ENCODE measurements at places on chromosomes 4 and X. TPM values are rescaled to one million over a fixed set of nuclear protein-coding genes. Genes with fewer than 3 reads are reported as not detected.

FHIP1A gene
- 6.2 TPM for total RNA-seq

MRFAP1L1 gene
- total RNA-seq: 55.2 TPM

APEX2 gene
- total RNA-seq: 9.3 TPM

- no peaks in the 10 kb centered on the region for H3K4me1 ChIP-seq
- DNase-seq: no peak
- H3K27ac ChIP-seq: no peak overlapping the region
- H3K27me3 ChIP-seq: no peaks in the 10 kb centered on the region
- no peak overlapping the region for H3K4me3 ChIP-seq
Observed at GRCh38 chrX:31384471-31384870, 312.6 kb upstream of the FTHL17 start.

- no peak overlapping the region for H3K4me3 ChIP-seq
- DNase-seq: no peak
- H3K4me1 ChIP-seq: no peaks in the 10 kb centered on the region
- H3K27me3 ChIP-seq: no peaks in the 10 kb centered on the region
- H3K36me3 ChIP-seq: no peaks in the 10 kb centered on the region
- no peak overlapping the region for H3K27ac ChIP-seq
Observed at GRCh38 chr4:100348473-100348872, 158.2 kb upstream of the DDIT4L start.

DNA sequence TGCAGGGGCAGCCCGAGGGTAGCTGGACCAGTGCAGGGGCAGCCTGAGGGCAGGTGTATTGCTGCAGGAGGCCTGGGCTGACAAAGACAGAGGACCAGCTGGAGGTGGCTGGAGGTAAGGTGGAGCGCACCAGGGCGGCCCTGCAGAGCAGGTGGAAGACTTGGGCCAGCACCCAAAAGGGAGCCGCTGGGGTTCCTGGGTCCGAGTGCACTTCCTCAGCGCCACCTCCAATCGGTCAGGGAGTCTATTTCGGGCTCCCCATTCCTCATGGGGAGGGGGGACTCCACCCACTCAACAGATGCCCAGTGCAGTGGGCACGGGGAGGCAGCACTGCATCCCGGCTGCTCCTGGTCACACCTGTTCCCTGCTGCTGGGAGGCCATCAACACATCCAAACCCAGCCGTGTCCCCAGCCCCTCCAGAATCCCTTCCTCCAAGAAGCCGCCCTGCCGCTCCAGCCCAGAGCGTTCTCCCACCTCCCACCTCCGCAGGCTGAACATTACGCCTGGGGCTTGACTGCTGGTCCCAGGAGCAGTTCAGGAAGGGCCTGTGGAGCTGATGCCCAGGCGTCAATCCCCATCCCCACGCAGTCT, 1.5 kb downstream of the LRPAP1 start:
- peaks cover 37% of the 10 kb centered on the region for H3K36me3 ChIP-seq
- H3K4me3 ChIP-seq: peak overlapping the region; percentile 83
- DNase-seq: no peak
- H3K27ac ChIP-seq: no peak overlapping the region
- peaks cover 30% of the 10 kb centered on the region for H3K4me1 ChIP-seq

DNA sequence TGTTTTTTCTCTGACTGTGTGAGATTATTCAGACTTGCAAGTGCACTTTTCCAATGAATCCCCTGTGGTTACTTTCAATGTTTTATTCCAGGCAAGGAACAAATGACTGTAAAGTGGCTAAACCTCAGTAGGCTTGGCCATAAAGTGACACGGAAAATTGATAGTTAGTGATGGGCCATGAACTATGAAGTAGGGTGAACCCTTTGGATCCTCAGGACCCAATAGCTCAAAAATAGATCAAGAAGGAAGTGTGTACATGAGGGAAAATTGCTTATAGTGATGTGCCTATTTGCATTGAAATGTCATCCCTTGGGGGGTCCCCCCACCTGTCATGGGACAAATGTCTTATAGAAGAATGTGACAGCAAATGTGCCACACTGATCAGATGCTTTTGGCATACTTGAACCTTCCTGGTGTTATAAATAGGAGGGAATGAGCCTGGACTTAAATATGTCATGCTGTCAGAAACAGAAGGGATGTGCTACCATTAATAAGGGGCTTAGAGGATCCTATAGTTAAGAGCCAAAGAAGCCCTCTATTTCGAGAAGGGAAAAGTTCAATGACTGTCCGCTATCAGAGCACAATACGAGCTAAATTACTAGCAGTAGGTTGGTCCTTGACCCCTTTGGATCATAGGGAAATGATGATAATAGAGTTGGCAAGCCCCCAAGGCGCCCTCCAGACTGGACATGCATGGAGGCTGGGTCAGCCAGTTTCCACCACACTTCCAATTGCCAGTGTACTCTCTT, 30.3 kb downstream of the SLC16A2 start:
- no peaks in the 10 kb centered on the region for H3K27me3 ChIP-seq
- H3K36me3 ChIP-seq: no peaks in the 10 kb centered on the region
- H3K4me3 ChIP-seq: no peak overlapping the region
- no peak overlapping the region for H3K27ac ChIP-seq
- peaks cover 11% of the 10 kb centered on the region for H3K4me1 ChIP-seq

GRCh38 chr4:147480502-147480890, 401 bp upstream of the EDNRA start:
- no peaks in the 10 kb centered on the region for H3K36me3 ChIP-seq
- peaks cover 10% of the 10 kb centered on the region for H3K27me3 ChIP-seq
- no peak for DNase-seq
- peaks cover 12% of the 10 kb centered on the region for H3K4me1 ChIP-seq

GRCh38 chrX:63784346-63784901, 590 bp downstream of the ARHGEF9 start:
- no peaks in the 10 kb centered on the region for H3K4me1 ChIP-seq
- no peaks in the 10 kb centered on the region for H3K27me3 ChIP-seq
- peak overlapping the region; percentile 65 for H3K4me3 ChIP-seq
- DNase-seq: no peak
- H3K36me3 ChIP-seq: no peaks in the 10 kb centered on the region

DNA sequence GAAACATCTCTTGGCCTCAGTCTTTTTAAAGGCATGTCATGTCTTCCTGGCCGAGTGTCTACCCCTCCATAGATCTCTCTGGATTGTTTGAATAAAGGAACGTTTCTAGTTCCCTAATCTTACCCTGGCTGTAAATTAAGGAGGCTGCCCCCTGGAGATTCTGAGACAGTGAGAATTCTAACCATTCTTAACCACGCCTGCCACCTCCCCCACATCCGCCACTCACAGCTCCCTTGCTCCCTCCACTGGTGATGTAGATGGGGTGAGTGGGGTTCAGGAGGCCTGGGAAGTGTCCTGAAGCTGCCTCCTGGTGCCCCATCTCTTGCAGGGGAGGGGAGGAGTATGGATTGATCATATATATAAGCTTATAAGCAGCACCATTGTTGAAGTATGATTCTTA, 48.0 kb upstream of the TRIM2 start:
- no peak overlapping the region for H3K4me3 ChIP-seq
- H3K27ac ChIP-seq: no peak overlapping the region
- peaks cover 25% of the 10 kb centered on the region for H3K4me1 ChIP-seq
- no peaks in the 10 kb centered on the region for H3K27me3 ChIP-seq

DNA sequence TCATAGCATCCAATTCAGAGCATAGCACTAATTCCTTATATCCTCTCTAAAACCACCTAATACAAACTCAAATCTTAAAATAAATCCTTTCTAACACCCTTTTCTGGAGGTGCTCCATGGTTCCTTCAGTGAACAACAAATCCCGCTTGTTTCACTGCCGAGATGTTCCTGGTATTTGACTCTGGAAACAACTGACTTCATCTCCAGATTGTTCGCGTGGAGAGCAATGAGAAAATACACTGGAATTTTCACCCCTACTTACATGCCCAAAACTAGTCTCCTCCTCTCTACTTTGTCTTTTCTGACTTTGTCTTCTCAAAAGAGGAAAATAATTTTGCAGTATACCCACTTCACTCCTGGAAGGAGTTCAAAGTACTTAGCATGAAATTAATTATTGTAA, 129.0 kb downstream of the PLS3 start:
- no peak overlapping the region for H3K4me3 ChIP-seq
- no peak for DNase-seq
- H3K36me3 ChIP-seq: no peaks in the 10 kb centered on the region

DNA sequence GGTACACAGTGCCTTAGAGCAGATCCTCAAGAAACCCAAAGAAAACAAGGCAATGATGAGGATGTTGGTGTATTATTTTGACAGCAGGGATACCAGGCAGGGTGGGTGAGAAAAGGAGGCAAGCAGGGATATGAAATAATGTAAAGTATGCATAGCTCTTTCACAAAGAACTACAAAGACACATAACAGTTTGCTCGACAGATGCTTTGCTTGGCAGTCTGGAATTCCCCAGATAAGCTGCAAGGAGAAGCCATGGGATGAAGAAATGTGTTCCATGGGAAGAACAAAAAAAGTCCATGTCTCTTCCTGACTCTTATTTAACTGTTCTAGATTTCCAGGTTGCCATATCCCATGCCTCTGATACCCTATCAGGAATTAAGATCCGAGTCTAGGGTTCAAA, 75.4 kb downstream of the FAM13A start:
- H3K4me1 ChIP-seq: peaks cover 10% of the 10 kb centered on the region
- no peaks in the 10 kb centered on the region for H3K36me3 ChIP-seq
- H3K27me3 ChIP-seq: no peaks in the 10 kb centered on the region
- H3K4me3 ChIP-seq: no peak overlapping the region
- no peak for DNase-seq
- H3K27ac ChIP-seq: no peak overlapping the region
